HAP-1 (cell line): ENCODE measurements at places on chromosomes 7 and 10.

DNA sequence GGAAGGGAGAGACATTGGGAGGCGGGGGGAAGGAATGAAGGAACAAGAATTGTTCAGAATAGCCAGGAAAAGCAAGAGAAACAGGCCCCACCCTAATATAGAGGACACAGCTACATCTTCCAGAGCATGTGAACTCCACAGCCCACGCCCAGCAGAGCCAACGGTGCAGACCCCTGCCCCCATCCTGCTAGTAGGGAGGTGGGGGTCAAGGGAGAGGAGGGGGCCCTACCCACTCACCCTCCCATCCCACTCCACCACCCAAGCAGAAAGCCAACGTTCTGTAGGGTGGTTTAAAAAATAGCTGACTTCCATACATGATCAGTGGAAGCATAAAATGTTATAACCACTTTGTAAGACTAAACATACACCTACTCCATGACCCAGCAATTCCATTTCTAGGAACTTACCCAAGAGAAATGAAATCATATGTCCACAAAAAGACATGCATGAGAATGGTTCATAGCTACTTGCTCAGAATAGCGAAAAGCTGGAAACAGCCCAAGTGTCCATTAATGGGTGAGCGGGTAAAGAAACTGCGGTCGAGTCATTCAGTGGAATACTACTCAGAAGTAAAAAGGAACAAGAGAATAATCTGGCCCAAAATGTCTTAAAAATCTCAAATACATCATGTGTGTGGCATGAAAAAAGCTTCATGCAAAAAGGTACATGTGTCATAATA lies 31.8 kb downstream of the CTBP2 start:
- no peak for DNase-seq

GRCh38 chr7:102426268-102427018 lies 6.9 kb upstream of the ORAI2 start:
- no peak for DNase-seq

GRCh38 chr7:22363756-22364422 lies 6.9 kb upstream of the RAPGEF5 start:
- DNase-seq = no peak

- no peak for DNase-seq
Observed at GRCh38 chr7:22268884-22269421, 88.0 kb downstream of the RAPGEF5 start.

GRCh38 chr10:97724341-97724941 lies 10.9 kb downstream of the MARVELD1 start:
- no peak for DNase-seq

GRCh38 chr7:85125176-85125575 lies 61.7 kb downstream of the SEMA3D start:
- DNase-seq = no peak

GRCh38 chr10:27884185-27884641 lies 114.7 kb downstream of the ODAD2 start:
- no peak for DNase-seq

- peak; percentile 20 for DNase-seq
Observed at GRCh38 chr10:105797234-105797890, 1156.3 kb downstream of the SORCS3 start.

DNA sequence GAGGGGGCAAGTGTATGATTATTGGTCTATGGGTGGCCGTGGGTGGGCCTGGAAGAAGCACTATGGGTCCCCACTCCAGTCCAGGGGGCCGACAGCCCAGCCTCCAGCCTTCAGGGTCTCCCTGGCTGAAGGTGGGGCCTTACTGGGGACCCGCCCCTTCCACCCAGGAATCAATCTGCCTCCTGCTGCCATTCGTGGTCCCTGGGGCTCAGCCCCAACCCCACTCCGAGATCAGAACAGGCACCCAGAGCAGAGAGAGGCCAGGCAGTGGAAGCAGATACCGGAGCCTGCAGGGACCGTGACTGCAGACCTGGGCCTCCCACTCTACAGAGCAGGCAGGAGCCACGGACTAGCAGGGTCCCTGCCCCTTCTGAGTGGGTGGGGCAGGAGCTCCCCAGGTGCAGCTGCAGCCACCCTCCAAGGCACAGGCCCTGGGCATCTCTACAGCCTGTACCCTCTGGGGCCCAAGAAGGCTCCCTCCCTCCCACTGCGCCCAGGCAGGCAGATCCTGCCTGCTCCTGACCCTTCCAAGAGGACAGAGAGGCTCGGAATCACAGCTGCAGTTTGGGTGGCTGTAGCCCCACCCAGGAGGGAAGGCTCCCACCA lies 13.6 kb upstream of the FOXL3 start:
- no peak for DNase-seq

GRCh38 chr10:48477616-48478015 lies 127.3 kb downstream of the ARHGAP22 start:
- DNase-seq = no peak
